NCI-H187 treated with DMSO at 0.1 percent for 48 hours (cell line): ENCODE measurements at places on chromosomes 5 and 9.

- DNase-seq, result no peak
Observed at GRCh38 chr9:84357275-84357674, 16.7 kb upstream of the SLC28A3 start.

DNA sequence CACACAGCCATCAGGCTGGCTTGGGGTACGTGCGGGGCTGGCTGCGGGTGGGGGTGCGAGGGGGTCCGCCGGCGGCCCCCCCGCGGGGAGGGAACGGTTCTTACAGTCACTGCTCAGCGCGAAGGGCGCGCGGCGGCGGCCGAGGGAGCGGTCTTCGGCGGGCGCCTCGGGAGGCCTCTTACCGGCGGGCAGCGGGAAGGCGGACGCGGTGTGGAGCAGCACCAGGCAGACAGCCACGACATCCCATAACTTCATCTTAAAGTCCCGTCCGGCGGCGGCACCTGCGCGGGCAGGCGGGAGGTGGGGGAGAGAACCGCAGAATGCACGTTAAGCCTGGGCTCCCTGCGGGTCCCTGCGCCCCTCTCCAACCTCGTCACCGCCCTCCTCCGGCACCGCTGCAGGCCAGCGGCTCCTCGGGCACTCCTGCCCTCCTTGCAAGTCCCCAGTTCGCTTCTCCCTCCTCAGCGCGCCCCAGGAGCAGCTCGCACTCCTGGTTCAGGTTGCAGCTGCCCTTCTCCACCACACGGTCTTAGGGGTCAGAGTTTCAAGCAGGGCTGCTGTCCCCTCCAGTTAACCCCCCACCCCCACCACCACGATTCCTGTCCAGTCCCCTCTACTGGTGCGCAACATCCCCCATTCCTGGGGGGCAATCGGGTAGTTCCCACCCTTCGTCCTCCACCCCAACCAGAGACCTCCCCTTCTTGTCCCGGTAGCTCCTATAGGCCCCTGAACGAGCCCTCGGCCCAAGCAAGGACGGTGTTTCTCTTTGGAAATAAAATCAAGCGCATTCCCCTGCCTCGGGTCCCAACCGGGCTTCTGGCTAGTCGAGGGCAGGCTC lies 5.1 kb downstream of the GDNF start:
- no peak for DNase-seq

GRCh38 chr5:14778792-14779070 lies 92.8 kb downstream of the ANKH start:
- DNase-seq, result no peak

DNA sequence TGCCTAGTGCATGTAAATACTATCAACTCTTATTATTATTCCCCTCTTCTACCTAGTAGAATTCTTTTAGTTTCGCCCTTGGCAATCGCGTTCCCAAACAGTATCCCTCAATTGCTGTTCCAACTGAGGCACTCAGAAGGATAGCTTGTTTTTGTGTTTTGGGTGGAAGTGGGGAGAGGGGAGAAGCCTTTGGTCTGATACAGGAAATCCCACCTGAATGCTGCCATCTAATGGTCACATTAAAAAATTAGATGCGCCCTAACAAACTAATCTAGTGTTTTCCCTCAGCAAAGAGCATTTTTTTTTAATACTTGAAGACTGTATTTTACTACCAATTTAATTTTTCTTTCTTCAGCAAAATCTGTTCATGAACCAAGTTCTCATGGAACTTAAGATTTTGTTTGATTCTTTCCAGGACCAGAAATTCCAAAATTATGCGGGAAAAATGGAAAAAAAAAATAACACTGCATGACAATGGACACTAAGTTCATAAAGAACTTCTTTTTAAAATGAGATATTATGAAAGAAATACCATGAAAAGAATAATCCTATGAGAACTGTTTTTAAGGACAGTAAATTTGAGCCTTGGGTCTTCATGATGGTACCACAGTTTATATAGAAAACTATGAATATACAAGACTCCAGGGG lies 22.2 kb upstream of the GLDC start:
- no peak for DNase-seq

GRCh38 chr9:95876138-95876444 lies 600 bp downstream of the ERCC6L2 start:
- DNase-seq, result no peak

DNA sequence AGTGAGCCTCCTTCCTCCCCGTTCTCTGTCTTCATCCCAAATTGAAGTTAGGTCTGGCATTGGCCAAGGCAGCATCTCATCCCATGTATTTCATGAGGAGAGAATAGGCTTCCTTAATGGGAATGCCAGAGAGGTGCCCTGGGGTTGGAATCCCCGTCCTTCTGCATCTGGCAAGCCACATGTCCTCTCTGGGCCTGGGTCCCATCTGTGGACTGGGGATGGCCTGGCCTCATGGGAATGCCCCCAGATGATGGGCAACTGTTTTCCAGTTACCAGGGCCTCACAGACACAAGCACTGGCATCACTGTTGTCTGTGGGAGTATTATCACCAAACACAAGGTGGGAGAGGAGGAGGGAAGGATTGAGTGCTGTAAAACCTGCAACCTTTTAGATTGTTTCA lies 153.9 kb downstream of the FSTL4 start:
- no peak for DNase-seq

GRCh38 chr5:138986186-138986800 lies 111.2 kb upstream of the LRRTM2 start:
- no peak for DNase-seq

DNA sequence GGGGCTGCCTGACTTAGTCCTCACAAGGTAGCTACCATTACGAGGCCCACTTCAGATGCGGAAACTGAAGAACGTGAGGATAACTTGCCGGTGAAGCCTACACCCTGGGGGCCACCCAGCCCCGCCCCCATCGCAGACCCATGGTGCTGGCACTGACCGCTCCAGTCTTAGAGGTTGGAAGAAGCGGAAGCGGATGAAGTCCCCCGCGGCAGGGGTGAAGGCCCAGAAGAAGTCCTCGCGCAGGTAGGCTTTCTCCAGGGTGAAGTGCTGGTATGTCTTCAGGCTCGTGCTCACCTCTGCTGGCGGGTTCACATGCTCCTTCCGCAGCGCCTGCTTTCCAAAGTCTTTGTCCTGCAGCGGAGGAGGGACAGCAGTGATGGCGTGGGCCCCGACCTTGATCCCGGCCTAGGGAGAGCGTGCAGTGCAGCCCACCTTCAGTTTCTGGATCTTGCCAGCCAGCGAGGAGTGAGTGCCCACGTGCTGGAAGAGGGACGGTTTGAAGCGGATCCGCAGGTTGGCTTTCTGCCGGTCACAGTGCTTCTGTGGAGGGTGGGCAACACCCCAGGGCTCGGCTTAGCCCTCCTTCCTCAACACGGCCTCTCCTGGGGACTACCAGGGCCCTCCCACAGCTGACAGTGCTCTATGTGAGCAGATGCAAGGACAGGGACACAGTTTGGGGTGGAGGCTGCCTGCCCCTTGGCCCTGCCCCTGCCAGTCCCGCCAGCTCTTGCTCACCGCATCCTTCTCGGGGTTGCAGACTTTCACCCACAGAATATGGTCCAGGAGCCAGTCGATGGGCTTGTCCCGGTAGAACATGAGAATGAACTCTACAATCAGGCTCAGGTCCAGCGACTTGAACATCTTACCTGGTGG lies 5.2 kb downstream of the LTC4S start:
- no peak for DNase-seq

DNA sequence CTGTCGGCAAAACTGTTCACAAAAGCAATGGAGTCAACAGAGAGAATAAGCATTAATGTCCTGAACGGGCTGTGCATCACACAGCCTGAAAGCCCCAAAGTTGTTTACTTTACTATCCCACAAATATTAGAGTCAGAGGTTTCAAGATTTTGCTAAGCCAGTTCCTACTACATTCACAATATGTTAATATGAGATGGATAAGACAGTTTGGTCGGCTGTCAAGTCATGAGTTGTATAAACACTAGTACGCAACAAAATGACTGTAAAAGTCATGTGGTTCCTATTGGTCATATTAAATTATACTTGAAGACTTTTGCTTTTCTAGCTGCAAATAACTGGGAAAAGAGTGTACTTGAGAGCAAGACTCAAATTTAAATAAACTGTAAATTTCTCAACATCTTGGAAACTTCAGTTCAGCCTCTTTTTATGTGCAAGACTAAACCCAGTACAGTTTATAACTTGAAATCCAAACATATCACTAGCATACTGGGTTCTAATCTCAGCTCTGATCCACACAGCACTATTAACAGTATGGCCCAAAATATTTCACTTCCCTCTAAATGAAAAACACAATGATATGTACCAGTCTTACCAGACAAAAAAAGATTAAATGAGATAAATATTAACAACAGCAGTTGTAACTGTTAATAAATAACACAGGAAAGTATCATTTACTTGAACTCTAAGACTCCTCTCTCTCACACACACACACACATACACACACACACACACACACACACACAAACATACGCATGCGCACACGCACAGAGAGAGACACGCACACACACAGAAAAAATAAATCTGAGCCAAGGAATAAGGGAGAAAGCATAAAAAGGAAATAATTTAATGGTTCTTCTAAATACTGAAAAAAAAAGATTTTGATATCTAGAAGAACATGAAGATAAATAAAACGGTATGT lies 33.1 kb downstream of the FANCC start:
- DNase-seq, result no peak

- DNase-seq, result no peak
Observed at GRCh38 chr5:34603378-34603777, 52.8 kb upstream of the RAI14 start.

DNA sequence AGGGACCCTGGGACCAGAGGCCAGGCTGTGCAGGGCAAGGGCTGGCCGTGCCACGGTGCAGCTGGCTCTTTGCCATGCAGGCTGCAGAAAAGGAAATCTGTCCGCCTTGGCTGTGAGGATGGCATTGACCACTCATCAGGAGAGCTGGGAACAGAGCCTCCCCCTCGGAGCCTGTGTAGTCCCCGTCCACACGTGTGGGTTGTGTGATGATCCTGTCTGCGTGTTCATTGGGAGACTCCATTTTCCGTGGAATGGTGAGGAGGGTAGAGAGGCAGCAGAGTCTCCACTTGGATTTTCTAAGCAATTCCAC lies 47.7 kb downstream of the EHMT1 start:
- DNase-seq, result no peak

DNA sequence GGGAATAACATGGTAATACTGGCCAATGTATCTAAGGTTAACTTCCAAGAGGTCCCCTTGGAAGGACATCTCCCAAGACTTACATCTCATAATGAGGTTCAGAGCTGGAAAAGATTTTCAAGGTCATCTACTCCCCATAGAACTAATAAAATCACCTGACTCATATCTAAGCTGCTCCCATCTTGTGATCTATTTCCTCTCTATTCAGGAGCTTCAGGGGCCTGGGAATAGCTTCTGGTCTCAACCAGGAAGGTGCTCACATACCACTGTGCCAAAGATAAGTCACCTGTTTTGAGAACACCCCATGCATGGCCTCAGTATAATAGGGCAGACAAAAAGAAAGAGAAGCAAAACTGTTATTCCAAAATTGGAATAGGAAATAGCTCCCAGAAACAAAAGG lies 74.2 kb downstream of the OXCT1 start:
- DNase-seq, result no peak

DNA sequence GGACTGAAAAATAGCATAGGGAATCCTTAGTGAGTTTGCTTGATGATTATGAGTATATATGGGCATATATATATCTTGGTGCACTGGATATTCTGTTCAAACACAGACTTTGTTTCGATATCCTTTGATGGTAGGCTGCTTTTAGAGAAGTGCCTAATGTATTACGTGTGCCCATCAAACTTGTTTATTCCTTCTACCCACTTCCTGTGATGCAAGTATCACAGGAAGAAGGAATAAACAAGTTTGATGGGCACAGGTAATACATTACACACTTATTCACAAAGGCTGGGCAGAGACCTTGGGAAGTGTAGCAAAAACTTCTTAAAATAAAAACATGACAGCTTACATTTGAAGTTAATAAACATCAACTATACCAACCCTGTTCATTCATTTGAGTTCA lies 364.2 kb downstream of the CHSY3 start:
- DNase-seq, result no peak

- DNase-seq, result no peak
Observed at GRCh38 chr5:72034770-72035169, 72.5 kb upstream of the MAP1B start.

DNA sequence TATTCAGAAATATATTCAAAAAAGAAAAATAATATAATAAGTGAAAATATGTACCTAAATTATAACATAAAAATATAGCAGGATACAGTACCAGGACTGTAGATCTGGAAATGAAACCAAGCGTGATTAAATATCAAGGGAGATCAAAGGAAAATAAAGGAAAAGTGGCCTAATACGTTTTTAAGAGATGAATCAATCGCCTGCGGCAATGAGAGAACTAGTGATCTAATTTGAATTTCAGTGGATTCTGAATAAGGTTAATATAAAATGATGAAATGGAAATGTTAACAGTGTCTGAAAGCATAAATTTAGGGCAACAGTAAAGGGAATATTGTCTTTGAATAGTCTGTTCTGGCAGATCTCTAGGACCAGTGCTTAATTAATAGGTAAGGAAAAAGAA lies 1761.9 kb upstream of the ACO1 start:
- no peak for DNase-seq

GRCh38 chr9:129392093-129392541 lies 214.1 kb upstream of the IER5L start:
- no peak for DNase-seq

GRCh38 chr5:39072925-39073766 lies 1.1 kb downstream of the RICTOR start:
- DNase-seq, result no peak

- no peak for DNase-seq
Observed at GRCh38 chr5:148732692-148733091, 78.4 kb upstream of the HTR4 start.

DNA sequence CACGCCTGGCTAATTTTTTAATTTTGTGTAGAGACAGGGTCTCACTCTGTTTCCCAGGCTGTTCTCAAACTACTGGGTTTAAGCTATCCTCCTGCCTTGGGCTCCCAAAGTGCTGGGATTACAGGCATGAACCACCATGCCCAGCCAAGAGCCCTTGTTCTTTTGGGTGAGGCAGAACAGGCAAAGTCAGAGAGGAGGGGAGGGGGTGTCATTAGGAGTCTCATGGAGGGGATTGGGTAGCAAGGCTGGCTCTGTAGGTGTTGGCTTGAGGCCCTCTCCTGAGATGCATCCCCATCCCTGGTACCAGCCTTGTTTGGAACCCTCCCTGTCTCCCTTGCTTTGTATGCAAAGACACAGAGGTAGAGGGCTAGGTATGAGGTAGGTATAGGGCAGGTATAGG lies 24.1 kb downstream of the GSN start:
- no peak for DNase-seq

DNA sequence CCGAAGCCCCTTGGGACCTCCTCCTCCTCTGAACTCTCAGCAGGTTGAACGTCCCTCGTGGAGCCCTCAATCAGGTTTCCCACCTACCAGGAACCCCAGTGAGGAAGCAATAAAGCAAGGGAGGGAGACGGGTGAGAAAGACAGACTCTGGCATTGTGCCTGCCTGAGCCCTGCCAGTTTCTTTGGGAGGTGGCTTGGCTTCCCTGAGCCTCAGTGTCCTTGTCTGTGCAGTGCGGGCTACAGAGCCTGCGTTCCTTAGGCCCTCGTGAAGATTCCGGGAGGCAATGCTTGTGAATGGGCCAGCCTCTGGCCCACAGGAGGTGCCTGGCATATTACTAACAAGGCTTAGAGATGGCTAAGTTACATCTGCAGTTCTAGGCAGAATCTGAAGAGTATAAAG lies 11.9 kb downstream of the GTF3C5 start:
- no peak for DNase-seq
